ENCODE measurements at places on chromosomes 7 and 10. TPM values are rescaled to one million over a fixed set of nuclear protein-coding genes. Genes with fewer than 3 reads are reported as not detected.

Gene DNAJC1
- total RNA-seq, result 9.5 TPM

Gene BTBD16
- total RNA-seq, result not detected

Gene IRF5
- 2.3 TPM for total RNA-seq

Gene CUBN
- total RNA-seq, result 12.2 TPM

Gene OIT3
- not detected for total RNA-seq

Gene AQP1
- total RNA-seq, result 0.23 TPM

Gene PILRA
- total RNA-seq, result 10.6 TPM

Gene CCDC146
- 11.2 TPM for total RNA-seq

Gene RNF32
- total RNA-seq, result 0.60 TPM

Gene MKI67
- total RNA-seq, result 0.08 TPM

Gene WEE2
- not detected for total RNA-seq

Gene OR2A5
- not detected for total RNA-seq

Gene SPDYE17
- total RNA-seq, result not detected

Gene SHTN1
- not detected for total RNA-seq

Gene VWDE
- total RNA-seq, result 4.0 TPM

Gene OR9A4
- not detected for total RNA-seq

Gene CCDC3
- 0.10 TPM for total RNA-seq

Gene FAM13C
- total RNA-seq, result not detected

Gene IFIT1B
- total RNA-seq, result not detected

Gene MINDY3
- total RNA-seq, result 40.8 TPM

Gene STOX1
- 0.52 TPM for total RNA-seq

Gene CABCOCO1
- not detected for total RNA-seq

Gene KAZALD1
- not detected for total RNA-seq

Gene STEAP2
- not detected for total RNA-seq

Gene EBLN1
- total RNA-seq, result not detected
